ENCODE measurements at places on chromosomes 4 and X.

DNA sequence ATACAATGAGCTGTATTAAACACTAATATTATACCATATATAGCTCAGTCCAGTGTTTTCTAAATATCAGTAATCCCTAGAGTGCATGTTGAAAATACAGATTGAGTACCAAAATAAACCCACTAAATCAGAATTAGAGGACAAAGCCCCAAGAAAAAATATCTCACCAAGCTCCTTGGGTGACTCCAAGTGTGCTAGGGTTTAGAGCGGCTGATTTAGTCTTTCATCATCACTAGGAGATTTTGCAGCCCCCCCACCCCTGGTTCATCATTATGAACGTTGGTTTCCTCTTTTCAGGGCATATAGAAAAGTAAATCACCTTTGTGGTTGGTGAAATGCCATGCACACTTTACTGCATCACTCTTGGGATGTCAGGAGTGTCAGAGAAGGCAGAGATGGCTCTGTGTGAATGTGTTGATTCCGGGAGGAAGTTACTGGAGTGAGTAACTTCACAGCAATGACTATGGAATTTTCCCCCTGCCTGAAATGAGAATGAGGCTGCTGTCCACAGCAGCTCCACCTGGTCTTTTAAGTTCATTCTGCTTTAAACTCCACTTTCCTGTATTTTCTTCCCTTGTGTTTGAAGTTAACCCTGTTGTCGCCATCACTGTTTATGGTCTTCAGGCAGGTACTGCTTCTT, 25.2 kb upstream of the ANAPC4 start:
- DNase-seq, result peak; percentile 59

GRCh38 chrX:115419069-115419468, 129.6 kb downstream of the LUZP4 start:
- peak; percentile 16 for DNase-seq

DNA sequence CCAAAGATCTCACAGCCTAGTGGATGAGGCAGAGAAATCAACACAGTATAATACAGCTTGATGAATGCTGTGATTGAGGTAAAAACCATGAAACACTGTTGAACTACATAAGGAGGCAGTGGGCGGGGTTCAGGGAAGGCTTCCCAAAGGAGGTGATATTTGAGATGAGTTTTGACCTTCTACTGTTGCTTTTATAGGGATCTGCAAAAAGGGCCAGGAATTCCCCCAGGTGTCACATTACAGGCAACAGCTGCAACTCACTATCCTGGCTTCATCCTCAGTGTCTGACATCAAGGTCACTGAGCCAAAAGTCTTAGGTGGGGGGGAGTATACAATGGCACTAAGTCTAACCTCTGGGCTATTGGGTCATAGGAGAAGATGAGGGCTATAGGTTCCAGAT, 185.7 kb upstream of the NRK start:
- DNase-seq, result no peak

GRCh38 chr4:76219299-76220055, 5.9 kb upstream of the SCARB2 start:
- peak; percentile 4 for DNase-seq

GRCh38 chr4:48967631-48968030, 18.4 kb upstream of the CWH43 start:
- DNase-seq, result peak; percentile 6

GRCh38 chr4:168995537-168996295, 14.3 kb downstream of the CBR4 start:
- DNase-seq, result no peak

GRCh38 chrX:13828392-13828791, 11.5 kb upstream of the GPM6B start:
- DNase-seq, result no peak

DNA sequence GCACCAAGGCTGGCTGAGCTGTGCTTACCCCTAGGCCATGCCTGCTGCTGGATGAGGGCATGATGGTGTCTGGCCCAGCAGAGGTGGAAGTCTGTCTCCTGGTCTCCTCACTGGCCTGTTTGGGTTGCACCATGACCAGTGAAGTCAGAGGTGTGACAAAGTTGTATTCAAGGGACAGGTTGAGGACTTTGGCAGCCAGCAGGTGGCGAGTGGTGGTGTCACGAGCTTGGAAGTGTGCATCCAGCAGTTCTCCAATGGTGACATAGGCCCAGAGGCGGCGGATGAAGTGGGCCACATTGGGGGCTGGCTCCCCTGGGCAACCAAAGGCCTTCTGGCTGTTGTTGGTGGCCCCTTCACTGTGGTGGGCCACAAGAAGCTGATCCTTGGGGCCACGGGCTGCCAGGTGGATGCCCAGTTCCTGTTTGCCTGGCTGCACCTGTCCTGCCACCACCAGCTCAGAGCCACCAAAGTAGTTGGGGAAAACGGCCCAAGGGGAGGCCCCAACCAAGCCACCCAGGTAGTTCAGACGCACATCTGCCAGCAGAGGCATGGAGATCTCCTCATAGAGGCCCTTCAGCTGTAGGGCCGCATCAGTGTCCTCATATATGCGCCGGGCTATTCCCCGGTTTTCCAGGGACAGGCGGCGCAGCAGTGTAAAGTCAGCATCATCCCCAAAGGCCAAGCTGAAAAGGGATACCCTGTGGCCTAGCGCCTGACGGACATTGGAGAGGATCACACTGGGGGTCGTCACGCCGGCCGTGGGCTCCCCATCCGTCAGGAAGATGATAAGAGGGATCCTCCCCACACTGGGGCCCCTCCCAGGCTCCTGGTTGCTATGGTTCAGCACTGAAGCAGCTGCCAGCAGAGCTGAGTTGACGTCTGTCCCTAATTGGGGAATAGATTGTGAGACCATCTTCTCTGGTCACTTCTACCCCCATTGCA, 39.7 kb downstream of the ITIH6 start:
- DNase-seq, result no peak

GRCh38 chr4:88533088-88533790, 9.7 kb upstream of the PYURF start:
- DNase-seq, result peak; percentile 74

- DNase-seq, result peak; percentile 5
These were observed at the start of gene RASSF6 for GRCh38 chr4:73620115-73620792. TSS of gene RASSF6 (minus strand) at chr4:73620436. CDS start at chr4:73611795, 8,641 bp downstream.

GRCh38 chr4:85681221-85681657, 206.3 kb downstream of the ARHGAP24 start:
- DNase-seq, result peak; percentile 98

DNA sequence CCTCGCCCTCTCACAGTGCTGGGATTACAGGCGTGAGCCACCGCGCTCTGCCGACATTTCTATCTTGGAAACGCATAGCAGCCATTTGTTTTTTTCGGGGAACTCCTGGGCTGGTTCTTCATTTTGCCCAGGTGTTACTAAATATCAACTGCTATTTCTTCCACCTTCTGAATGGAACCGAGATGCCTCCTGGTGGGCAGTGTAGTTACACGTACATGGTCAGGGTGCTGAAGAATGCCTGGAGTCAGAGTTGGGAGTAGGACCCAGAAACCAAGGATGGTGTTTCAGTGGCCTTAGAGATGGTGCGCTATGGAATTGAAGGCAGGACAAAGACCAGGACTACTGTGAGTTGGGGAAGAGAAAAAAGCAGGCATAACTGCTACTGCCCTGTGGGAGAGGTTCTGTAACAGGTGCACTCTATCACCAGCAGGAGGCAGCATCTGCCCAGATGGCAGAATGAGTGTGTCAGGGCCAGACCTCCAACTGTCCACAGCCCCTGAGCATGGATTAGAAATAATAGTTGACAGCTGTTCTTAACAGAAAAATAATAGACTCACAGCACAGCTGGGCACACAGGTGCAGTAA, 81.7 kb downstream of the ZC4H2 start:
- no peak for DNase-seq

DNA sequence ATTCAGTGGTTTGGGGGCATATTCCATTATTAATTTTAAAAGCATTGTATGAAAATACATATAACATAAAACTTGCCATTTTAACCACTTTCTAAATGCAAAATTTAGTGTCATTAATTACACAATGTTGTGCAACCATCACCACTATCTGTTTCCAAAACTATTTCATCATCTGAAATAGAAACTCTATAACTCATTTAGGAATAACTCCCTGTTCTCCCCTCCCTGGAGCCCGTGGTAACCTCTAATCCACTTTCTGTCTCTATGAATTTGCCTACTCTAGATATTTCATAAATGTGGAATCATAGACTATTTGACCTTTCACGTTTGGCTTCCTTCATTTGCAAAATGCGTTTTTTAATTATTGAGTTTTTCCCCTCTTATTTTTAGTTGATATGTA, 101.4 kb upstream of the GPC4 start:
- no peak for DNase-seq

DNA sequence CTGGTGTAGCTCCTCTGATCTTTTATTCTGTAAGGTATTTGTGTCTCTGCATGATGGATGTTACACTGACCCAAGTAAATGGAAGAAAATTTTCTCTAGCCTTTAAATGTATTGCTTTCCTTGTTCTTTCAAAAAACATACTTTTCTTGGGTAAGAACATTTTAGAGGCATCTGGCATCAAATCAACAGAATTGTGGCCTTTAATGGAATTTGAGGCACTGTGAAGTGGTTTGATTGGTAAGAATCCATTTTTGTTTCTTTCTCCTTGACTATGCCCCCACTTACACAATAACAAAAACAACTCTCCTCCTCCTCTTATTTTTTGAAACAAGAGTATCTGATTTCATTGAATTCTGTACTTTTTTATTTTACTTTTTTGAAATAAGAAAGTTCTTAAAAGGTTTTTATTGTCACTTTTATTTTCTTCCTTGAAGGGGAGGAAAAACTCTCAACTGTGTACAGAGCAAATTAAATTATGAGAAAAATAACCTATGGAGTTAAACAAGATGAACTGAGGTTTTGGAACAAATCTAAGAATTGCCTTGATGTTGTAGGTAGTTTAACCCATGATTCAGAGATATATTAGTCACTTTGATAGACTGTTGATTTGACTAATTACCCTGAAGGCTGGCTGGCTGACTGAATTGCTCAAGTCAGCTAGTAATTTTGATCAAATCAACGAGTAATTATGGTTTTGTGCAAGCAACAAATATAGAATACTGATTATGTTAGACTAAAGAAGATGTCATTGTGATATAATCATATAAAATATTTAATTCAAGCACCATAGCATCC, 146.4 kb downstream of the FHIP1A start:
- DNase-seq, result peak; percentile 27

GRCh38 chr4:8741513-8742226, 130.0 kb downstream of the HMX1 start:
- no peak for DNase-seq

- no peak for DNase-seq
These were observed 600.5 kb upstream of the GRIA3 start for GRCh38 chrX:122583551-122583950.

- no peak for DNase-seq
These were observed 77.4 kb downstream of the PLAC1 start for GRCh38 chrX:134580907-134581306.

- DNase-seq, result no peak
These were observed 42.5 kb downstream of the VGLL1 start for GRCh38 chrX:136574548-136574947.

DNA sequence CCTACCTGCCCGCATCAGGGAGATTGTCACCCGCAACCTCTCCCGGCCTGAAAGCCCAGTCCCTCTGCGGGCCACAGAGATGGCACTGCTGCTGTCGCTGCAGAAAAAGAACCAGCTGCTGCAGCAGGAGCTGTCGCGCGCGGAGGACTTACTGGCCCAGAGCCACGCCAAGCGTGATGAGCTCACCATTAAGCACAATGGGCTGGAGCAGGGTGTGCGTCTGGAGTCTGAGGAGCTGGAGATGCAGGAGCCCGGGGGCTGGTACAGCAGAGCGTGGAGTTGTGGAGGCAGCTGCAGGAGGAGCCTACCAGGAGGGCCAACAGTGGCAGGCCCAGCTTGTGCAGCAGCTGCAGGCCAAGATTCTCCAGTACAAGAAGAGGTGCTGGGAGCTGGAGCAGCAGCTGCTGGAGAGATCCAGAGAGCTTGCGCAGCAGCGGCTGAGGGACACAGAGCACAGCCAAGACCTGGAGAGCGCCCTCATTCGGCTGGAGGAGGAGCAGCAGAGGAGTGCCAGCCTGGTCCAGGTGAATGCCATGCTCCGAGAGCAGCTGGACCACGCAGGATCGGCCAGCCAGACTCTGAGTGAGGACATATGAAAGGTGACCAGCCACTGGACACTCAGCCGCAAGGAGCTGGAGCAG, 11.3 kb downstream of the SMIM10L2A start:
- no peak for DNase-seq

DNA sequence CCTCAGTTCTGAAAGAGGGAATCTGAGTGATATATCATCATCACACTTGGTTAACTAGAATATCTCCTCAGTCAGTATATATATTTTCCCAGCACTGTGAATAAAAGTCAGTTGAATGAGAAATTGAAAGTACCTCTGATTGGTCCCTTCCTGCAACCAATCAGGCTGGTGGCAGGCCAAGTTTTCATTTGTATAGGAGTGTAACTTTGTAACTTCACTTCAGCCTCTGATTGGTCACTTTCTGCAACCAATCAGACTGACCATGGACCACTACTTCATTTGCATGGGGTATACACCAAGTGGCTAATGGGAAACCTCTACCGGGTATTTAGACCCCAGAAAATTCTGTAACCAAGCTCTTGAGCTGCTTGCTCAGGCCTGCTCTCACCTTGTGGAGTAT, 2.0 kb upstream of the PGK1 start:
- DNase-seq, result no peak

DNA sequence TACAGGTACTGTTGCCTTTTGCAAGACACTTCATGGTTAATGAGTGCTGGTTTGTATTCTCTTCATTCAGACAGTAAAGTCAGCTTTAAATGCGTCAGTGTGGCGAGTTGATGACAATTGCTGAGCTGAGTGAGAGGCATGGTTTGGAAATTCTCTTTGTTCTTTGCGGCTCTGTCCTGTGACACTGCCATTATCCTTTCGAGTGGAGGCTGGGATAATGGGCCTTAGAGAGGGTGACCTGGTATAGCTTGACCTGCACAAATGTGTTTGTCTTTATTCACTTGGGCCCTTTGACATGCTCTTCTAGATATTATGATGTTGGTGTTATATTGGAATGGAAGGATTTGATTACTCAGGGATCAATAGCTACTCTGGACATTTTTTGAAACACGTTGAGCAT, 208.5 kb upstream of the FAT1 start:
- peak; percentile 47 for DNase-seq

- no peak for DNase-seq
These were observed 959.6 kb downstream of the RPA4 start for GRCh38 chrX:97843200-97843811.

GRCh38 chr4:40699648-40700047, 50.1 kb upstream of the NSUN7 start:
- DNase-seq, result peak; percentile 80

- DNase-seq, result no peak
These were observed 82.2 kb downstream of the SH3KBP1 start for GRCh38 chrX:19805046-19805690.
